ENCODE measurements at places on chromosomes 12 and 14.
A peak's percentile ranks its signal among the peaks of the same experiment; 100 is the strongest.

DNA sequence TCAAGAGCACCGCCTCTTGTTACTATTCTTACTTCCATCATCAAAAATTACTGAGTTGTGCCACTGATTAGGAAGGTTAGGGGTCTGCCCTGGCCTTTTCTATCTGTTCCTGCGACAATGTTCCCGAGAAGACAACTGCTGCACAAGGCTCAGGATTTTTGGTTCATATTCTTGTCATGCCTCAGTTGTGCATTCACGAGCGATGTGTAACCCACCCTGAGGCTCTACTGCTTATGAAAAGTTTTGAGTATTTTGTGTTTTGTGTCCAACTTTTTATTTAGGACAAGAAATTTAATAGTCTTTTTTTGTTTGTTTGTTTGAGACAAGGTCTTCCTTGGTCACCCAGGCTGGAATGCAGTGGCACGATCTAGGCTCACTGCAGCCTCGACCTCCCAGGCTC lies 23.1 kb upstream of the LGALS3 start:
- DNase-seq, result no peak

DNA sequence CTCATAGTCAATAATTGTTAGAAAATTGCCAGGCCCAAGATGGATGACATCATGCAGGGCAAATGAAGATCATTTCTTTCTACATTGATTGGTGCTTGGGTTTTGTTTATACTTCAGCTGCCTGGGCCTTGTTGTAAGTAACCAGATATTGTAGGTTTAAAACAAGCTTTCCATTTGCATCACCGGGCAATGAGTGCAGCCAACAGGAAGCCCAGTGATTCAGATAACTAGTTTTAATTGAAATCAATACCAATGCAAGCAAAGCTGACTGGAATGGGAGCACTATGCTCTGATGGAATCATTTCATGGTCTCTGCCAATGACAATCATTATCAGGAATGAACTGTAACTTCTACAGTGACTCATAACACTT lies 279.3 kb downstream of the DUSP6 start:
- DNase-seq, result no peak

GRCh38 chr14:100323942-100324307 lies 786 bp downstream of the SLC25A47 start:
- DNase-seq, result no peak

DNA sequence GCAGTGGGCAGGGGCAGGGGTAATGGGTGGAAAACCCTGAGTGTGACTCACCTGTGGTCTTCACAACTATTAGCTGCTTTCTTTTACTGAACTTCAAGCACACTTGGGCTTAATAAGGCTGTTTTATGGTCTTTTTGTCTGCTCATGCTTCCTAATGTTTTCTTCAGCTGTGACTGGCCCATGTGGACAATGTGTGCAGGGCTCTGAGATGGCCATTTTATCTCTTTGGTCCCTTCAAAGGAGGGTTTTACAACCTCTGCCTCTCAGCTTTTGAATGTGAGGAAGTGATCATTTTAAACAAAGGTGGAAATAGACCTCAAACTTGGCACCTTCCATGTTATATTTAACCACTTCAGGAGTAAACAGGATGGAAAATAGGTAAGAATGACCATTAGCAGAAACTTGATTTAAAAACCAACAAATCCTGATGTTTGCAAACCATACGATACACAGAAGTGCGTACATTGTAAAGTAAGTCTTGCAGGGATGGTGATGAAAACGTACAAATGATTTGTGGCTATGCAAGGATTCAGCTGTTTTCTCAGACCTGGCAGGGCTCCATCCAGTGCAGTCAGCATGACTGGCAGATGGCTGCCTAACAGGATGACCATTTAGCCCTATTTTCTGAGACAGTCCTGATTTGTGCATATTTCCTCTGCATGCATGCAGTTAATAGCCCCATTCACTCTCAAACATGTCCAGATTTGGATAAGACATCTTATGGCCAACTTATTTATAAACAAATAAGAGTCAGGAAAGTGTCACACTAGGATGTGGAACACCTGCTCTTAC lies 103.2 kb downstream of the SLC38A4 start:
- no peak for DNase-seq

DNA sequence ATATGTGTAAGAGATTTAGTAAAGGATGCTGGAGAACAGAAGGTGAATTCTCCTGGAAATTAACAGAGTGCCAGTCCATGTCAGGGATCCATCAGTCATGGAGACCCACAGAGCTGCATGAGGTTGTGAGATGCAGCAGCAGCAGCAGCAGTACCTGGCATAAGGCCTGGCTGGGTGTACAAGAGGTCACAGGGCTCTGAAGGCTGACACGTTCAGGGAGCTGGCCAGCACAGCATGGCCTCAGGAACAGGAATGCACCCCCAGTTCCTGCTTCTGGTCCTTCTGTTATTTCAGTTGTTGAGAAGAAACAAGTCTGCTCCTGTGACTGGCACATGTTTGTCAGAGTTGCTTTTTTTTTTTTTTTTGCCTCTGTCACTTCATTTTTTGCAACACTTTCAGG lies 210.8 kb downstream of the CNTN1 start:
- DNase-seq, result no peak

- DNase-seq, result no peak
Observed at GRCh38 chr12:91928501-91928900, 217.1 kb downstream of the BTG1 start.

GRCh38 chr12:89350630-89351488 lies 1.4 kb downstream of the DUSP6 start:
- no peak for DNase-seq

DNA sequence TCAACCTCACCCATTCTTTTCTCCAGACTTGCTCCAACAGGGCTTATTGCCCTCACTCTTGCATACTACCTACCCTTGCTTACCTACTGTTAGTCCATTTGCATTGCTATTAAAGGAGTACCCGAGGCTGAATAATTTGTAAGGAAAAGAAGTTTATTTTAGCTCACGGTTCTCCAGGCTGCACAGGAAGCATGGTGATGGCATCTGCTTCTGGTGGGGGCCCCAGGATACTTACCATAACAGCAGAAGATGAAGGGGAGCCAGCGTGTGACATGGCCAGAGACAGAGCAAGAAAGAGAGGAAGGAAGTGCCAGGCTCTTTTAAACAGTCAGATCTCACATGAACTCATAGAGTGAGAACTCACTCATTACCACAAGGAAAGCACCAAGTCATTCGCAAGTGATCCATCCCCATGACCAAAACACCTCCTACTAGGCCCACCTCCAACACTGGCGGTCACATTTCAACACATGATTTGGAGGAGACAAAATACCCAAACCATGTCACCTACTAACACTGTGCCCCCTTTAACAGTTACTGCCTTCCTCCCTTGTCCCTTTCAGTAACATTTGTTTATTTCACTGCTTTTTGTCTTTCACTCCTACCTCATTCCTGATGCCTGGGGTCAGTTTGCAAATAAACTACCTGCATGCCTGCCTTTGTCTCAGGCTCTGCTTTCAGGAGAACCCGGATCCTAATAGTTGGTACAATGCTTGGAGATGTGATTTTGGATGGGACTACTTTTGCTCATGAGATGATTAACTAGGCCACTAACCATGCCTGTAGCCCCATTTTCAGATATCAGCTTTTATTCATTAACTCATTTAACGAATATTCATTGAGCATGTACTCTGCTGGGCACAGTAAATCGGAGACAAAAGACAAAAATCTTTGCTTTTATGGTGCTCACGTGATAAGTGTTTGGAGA lies 41.6 kb upstream of the CSRP2 start:
- no peak for DNase-seq

- DNase-seq, result no peak
Observed at GRCh38 chr12:31702047-31702446, 26.8 kb downstream of the AMN1 start.

GRCh38 chr12:22399464-22400180 lies 65.1 kb upstream of the ST8SIA1 start:
- no peak for DNase-seq

GRCh38 chr12:111767362-111768158 lies 827 bp downstream of the ALDH2 start:
- peak; percentile 66 for DNase-seq

DNA sequence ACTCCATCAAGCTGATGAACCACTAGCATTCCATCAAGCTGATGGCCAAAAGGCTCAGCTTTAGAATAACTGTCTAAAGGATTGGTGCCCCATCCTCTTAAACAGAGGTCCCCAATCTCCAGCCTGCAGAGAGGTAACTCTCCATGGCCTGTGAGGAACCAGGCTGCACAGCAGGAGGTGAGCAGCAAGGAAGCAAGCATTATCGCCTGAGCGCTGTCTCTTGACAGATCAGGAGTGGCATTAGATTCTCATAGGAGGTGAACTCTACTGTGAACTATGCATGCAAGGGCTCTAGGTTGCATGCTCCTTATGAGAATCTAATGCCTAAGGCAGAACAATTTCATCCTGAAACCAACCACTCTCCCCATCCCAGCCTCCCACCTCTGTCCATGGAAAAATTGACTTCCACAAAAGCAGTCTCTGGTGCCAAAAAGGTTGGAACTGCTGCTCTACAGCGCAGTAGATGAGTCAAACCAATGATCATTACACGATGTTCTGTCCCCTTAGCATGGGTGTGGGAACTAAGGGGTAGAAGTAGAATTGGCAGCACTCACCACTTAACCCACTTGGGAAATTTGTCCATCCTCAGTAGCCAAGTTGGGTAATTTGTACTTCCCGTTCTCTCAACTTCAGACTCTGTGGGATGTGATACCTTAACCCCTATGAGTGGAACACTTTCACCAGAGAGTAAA lies 66.9 kb downstream of the ANKS1B start:
- DNase-seq, result no peak

DNA sequence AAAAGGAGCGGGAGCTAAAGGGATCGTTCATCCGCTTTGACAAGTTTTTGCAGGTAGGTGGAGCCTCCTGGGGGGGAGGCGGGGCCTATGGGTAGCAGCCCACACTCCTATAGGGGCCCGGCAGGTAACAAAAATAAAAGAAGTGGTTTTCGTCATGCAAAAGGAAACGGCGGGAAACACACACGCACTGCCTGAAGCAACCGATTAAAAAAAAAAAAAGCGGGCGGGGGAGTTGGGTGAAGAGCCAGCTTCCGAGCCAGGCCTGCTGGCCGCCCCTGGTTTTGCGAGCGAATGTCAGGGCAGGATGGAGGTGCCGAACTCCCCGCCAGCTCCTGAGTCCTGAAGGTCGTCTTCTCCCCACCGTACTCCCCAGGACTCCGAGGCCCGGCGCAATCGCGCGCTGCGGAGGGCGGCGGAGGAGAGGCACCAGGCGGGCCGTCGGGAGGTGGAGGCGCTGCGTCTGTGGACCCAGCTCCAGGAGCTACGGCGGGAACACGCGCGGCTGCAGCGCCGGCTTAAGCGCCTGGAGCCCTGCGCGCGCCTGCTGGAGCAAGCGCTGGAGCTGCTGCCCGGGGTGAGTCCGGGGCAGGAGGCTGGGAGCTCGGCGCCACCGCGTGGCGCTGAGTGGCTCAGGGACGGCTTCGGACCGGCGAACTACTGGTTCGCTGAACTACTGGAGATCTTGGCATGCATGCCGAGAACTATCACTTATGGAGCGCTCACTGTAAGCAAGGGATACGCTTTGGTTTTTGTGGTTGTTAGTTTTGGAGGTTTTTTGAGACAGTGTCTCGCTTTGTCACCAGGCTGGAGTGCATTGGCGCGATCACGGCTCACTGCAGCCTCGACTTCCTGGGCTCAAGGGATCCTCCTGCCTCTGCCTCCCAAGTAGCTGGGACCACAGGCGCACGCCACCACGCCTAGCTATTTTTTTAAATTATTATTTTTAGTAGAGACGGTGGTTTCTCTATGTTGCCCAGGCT lies 3.6 kb downstream of the CFAP73 start:
- peak; percentile 88 for DNase-seq

GRCh38 chr12:18882690-18883089 lies 144.8 kb downstream of the CAPZA3 start:
- no peak for DNase-seq

- no peak for DNase-seq
Observed at GRCh38 chr14:102124419-102124818, 15.3 kb upstream of the WDR20 start.

DNA sequence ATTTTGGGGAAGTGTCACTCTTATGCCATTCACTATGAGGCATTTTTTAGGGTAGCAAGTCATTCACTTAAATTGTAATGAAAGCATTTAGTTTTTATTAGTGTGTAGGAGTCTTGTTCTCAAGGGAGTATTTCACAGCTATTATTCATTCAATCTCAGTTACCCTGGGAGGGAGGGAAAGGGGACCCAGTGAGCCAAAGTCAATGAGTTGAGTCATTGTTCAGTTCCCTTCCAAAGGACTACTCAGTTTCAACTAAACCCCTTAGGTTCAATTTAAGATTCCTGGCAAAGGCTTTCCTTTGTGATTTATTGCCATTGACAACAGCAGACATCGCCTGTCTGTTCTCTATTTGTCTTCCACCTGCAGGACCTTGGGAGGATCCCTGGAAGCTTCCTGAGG lies 29.3 kb upstream of the RASSF8 start:
- no peak for DNase-seq

DNA sequence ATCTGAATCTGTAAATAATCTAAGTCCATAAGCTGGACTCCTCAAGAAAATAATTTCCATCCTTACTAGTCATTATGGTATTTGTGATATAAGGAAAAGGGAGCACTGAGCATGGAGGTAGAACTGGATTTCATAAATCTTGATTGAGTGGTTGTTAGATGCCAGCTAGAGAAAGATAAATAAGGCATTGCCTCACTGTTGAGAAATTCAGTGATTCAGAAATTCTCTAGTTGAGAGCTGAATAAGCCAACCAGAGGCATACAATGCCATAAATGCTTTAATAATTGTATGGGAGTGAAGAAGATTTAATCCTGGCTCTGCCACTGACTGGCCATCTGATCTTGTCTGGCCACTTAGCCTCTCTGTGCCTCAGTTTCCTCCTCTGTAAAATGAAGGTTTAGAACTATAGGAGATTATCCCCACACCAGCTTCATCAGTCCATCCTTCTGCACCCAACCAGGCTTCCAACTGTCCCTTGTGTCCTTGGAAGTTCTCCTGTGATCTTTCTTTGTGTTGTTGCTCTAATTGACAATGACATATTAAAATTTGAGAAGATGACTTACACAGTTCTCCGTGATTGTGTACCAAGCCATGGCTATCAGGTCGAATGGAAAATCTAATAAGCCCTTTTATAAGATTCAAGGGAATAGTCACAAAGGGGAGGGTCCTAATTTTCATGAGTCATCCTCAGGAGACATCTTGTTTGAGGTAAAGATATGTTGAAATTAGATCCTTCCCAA lies 394.3 kb downstream of the EGLN3 start:
- no peak for DNase-seq

- no peak for DNase-seq
Observed at GRCh38 chr12:80219345-80219744, 120.0 kb downstream of the OTOGL start.

- DNase-seq, result no peak
Observed at GRCh38 chr14:53947094-53947445, 9.6 kb downstream of the BMP4 start.

DNA sequence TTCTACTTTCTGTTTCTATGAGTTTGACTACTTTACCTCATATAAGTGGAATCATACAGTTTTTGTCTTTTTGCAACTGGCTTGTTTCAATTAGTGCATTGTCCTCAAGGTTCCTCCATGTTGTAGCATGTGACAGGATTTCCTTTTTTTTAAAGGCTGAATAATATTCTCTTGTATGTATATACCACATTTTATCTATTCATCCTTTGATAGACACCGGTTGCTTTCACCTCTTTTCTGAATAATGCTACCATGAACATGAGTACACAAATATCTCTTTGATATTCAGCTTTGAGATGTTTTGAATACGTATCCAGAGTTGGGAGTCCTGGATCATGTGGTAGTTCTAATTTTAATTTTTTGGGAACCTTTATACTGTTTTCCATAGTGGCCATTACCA lies 65.4 kb downstream of the SPATS2 start:
- no peak for DNase-seq

- DNase-seq, result no peak
Observed at GRCh38 chr12:15278816-15279658, 43.3 kb upstream of the PTPRO start.

All from ecto neural progenitor cell (in vitro differentiated cells).